ENCODE measurements at places on chromosomes 16 and 17.

GRCh38 chr17:10435096-10435495, 13.3 kb upstream of the MYH8 start:
- no peak for DNase-seq
- H3K36me3 ChIP-seq: no peaks in the 10 kb centered on the region
- H3K27me3 ChIP-seq: peaks cover 3% of the 10 kb centered on the region
- no peak overlapping the region for H3K4me3 ChIP-seq
- H3K27ac ChIP-seq: no peak overlapping the region
- no peaks in the 10 kb centered on the region for H3K4me1 ChIP-seq

DNA sequence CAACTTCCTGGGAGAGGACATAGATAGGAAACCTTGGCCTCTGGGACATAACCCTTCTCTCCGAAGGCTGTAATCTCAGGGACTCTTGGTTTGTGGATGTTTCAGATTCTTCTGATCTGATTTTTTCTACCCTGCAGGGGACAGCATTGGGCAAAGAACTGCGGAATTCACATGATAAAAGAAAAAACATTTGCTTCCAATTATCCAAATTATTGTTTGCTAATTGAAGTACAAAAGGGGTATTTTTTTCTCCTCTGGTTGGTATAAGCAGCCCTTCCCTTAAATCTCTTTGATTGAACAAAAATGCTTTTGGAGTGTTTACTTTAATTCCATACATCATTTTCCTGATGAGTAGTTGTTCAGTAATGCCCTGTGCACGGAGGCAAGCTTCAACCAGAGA, 251.7 kb upstream of the IRX3 start:
- no peak overlapping the region for H3K27ac ChIP-seq
- H3K4me3 ChIP-seq: no peak overlapping the region
- no peak for DNase-seq
- H3K4me1 ChIP-seq: no peaks in the 10 kb centered on the region

DNA sequence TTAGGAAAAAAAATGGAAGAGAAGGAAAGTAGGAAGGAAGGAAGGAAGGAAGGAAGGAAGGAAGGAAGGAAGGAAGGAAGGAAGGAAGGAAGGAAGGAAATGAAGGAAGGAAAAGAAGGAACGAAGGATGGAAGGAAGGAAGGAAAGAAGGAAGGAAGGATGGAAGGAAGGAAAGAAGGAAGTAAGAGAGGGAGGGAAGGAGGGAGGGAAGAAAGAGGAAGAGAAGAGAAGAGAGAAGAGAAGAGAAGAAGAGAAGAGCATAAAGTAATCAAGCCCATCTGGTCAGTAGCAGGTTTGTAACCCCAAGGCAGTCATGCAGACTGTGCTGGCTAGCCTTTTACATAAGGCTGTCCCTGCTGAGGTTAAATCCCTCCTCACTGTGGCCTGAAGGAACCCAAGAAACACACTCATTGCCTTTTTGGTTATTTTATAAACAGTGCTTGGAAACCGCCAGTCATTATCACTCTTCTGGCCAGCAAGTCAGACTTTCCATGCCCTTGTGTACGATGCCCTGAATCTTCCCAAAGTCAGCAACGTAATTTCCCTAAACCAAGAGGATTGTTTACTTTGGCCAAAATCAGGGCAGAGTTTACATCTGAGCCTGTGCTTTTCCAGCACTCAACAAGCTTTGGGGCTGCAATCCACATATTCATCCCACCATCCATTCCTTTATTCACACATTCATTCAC, 409.6 kb upstream of the MAF start:
- H3K36me3 ChIP-seq: no peaks in the 10 kb centered on the region
- H3K4me3 ChIP-seq: no peak overlapping the region
- no peaks in the 10 kb centered on the region for H3K27me3 ChIP-seq
- H3K4me1 ChIP-seq: no peaks in the 10 kb centered on the region
- H3K27ac ChIP-seq: no peak overlapping the region
- DNase-seq: no peak

DNA sequence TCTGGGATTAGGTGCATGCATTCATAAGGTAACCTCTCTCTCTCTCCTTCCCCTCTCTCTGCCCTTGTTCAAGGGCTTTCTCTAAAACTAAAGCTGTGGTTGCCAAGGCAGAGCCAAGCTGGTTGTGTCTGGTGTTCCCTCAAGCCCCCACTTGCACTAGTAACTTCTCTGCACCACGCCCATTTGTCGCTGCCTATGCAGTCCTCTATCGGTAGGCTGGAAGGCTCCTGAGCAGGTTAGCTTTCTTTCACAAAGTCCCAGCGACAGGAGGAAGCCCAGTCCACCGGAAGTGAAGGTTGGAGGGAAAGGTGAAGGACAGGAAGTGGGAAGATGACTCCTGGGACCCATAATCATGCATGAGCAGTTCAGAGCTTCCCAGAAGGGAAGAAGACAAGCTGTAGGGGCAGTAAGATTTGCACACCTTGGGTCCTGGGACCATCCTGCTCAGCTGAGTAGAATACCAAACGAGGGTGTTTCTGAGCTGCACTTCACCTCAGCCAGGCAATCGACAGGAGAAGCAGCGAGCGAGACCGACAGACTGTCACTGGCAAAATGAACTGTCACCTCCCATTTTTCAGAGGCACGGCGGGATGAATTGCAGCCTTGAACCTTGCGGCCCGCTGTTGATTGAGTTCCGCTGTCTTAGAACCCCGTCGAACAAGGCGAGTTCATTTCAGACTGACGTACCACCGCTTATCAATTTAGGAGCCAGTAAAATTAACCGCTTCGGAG, 14.7 kb upstream of the SKAP1 start:
- H3K27ac ChIP-seq: no peak overlapping the region
- H3K36me3 ChIP-seq: no peaks in the 10 kb centered on the region
- H3K4me1 ChIP-seq: peaks cover 67% of the 10 kb centered on the region
- no peaks in the 10 kb centered on the region for H3K27me3 ChIP-seq
- peak; percentile 21 for DNase-seq

GRCh38 chr16:80515374-80515773, 25.4 kb upstream of the DYNLRB2 start:
- peaks cover 15% of the 10 kb centered on the region for H3K27me3 ChIP-seq
- DNase-seq: no peak
- H3K27ac ChIP-seq: no peak overlapping the region
- peaks cover 14% of the 10 kb centered on the region for H3K4me1 ChIP-seq
- H3K36me3 ChIP-seq: no peaks in the 10 kb centered on the region
- no peak overlapping the region for H3K4me3 ChIP-seq

DNA sequence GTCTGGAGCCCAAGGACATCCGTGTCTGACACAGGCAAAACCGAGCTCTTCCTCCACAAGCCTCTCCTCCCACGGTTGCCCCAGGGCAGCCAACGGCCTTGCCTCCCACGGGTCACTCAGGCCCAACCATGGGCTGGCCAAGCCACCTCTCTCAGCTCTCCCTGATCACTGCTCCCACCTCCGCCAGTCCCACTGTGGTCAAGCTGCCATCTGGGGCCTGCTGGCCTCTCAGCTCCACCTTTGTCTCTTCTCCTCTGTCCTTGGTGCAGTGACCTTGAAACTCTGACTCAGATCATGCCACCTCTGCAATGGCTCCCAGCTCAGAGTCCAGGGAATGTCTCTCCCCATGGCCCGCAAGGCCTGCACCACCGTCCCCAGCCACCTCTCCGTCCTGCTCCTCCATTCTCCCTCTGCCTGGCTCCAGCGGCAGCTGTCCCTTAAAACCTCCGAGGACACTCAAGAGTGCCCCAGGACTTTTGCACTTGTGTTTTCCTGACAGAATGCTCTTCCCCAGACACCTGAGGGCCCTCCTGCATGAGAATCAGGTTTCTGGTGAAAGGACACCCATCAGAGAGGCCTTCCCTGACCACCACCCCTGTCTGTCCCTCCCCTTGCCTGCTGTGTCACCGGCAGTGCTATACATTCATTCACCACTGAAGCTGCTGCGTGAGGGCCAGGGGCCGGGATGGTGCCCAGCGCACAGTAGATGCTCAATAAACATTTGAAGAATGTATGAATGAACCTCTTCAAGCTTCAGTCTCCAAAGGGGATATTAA, 19.3 kb downstream of the PEMT start:
- DNase-seq: no peak
- no peaks in the 10 kb centered on the region for H3K27me3 ChIP-seq
- H3K4me1 ChIP-seq: no peaks in the 10 kb centered on the region
- no peaks in the 10 kb centered on the region for H3K36me3 ChIP-seq

- H3K4me3 ChIP-seq: no peak overlapping the region
- H3K36me3 ChIP-seq: no peaks in the 10 kb centered on the region
- DNase-seq: no peak
- H3K27me3 ChIP-seq: no peaks in the 10 kb centered on the region
- peaks cover 9% of the 10 kb centered on the region for H3K4me1 ChIP-seq
Observed at GRCh38 chr17:77768248-77768852, 190.2 kb upstream of the TNRC6C start.

DNA sequence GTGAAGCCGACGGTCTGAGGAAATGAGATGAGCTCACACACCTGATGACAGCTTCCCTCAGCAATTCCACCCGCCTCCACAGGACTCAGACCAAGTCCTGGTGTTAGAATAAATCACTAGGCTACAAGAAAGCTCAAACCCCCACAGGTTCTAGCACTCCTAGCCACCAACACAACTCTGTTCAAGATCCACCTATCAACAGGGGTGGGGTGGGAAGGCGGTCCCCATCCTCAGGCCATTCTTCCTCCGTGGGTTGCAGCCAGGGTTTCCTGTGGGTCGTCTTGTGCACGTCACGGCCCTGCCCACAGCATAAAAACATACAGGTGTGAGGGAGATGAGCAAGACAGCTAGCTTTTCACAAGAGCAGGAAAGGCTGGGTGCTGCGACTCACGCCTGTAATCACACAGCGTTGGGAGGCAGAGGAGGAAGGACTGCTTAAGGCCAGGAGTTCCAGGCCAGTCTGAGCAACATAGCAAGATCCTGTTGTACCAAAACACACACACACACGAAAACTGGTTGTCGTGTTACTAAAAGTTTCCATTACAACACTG, 81.1 kb downstream of the ANKRD11 start:
- peak overlapping the region; percentile 91 for H3K27ac ChIP-seq
- peak overlapping the region; percentile 64 for H3K4me3 ChIP-seq
- DNase-seq: peak; percentile 82
- no peaks in the 10 kb centered on the region for H3K27me3 ChIP-seq
- peaks cover 2% of the 10 kb centered on the region for H3K36me3 ChIP-seq
